ENCODE measurements at places on chromosomes 4 and X. TPM values are rescaled to one million over a fixed set of nuclear protein-coding genes. Genes with fewer than 3 reads are reported as not detected.

DNA sequence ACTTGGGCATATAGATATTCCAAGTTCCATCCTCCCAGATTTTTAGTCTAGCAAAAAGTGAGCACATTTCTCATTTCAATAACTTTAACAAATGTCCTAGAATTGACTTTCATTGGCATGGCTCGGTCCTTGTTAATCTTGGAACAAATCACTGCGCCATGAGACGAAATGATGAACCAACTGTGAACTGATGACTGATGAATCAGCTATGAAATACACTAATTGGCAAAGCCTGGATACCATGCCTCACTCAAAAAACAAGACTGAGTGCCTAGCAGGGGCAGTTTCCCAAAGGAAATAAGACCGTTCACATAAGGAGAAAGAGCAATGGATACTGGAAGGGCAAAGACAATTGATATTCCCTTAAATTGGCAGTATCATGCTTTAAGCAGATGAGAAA is 248.6 kb upstream of the VEGFC start:
- no peak for DNase-seq

GRCh38 chr4:8676676-8677075 is 84.1 kb downstream of the CPZ start:
- DNase-seq = no peak

GRCh38 chr4:52867163-52867562 is 5.0 kb downstream of the RASL11B start:
- DNase-seq = no peak

Gene NEIL3
- 0.10 TPM for total RNA-seq

GRCh38 chrX:118239913-118240698 is 105.8 kb upstream of the WDR44 start:
- peak; percentile 26 for DNase-seq

Gene MSN
- total RNA-seq = 91.2 TPM

Gene ZBED1
- 73.9 TPM for total RNA-seq

DNA sequence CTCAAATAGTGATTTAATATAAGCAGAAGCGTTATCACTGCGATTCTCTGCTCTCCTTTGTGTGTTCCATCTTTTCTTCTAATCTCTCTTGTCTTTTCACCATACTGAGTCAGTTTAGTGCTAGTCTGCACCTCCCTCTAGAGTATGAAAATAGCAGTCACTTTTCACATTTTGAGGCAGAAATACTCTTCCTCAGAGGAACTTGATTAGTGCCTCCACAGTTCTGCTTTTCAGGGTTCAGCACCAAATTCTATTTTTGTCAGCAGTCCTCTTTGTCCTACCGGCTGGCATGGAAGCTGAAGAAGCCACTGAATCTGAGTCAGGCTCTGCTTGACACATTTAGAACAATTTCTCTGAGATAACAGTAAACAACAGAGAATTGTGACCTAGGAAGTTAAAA is 49.7 kb upstream of the ANKRD17 start:
- DNase-seq = no peak

GRCh38 chrX:19137067-19137466 is 14.8 kb upstream of the ADGRG2 start:
- DNase-seq = no peak

DNA sequence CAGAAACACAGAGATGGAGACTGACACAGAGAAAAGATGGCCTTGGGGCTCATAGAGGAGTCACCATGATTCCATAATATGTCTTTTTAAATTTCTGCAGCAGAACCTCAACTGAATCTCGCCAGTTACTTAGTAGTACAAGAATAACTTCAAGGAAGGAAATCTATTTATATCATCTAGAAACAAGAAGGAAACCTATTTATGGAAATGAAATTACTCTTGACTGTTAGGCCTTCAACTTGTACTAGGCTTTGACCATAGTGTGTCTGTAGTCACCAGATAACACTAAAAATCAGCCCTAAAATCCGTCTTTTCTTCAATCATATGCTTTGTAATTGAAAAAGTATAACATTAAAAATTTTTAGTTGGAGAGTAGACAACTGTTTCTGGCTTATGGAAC is 740.4 kb downstream of the TRIML1 start:
- DNase-seq = no peak

DNA sequence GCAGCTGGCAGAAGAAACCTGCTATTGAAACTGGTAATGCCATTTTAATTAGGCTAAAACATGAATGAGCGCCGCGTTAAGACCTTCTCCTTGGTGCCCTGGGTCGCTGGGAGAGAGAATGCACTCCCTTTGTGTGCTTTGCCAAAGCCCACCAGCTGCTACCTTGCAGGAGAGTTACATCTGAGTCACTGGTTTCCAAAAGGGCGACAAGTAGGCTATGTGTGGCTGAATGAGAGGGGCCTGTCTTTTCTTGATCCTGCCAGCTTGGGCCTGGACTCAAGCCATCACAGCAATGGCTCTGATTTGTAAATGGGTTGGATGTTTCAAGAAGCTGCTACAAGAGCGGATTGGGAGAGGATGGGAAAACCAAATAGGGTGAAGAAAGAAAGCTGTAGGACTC is 81.5 kb downstream of the NHS start:
- DNase-seq = no peak

Gene SRPK3
- 43.6 TPM for total RNA-seq

- no peak for DNase-seq
Measured at GRCh38 chrX:129600981-129601424, 53.8 kb downstream of the APLN start.

Gene F8A1
- total RNA-seq = 30.6 TPM

DNA sequence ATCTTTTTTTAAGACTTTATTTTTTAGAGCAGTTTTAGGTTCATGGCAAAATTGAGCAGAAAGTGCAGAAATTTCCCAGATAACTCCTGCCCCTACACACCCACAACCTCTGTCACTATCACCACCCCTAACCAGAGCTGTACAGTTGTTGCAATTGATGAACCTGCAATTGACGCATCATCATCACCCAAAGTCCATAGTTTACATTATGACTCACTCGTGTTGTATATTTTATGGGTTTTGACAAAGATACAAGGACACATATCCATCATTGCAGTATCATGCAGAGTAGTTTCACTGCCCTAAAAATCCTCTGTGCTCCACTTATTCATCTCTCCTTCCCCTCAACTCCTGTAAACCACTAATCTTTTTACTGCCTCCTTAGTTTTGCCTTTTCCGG is 34.5 kb upstream of the WAS start:
- no peak for DNase-seq

GRCh38 chr4:71411981-71412380 is 73.2 kb downstream of the SLC4A4 start:
- DNase-seq = no peak

GRCh38 chr4:32140636-32141035 is 1420.5 kb downstream of the PCDH7 start:
- no peak for DNase-seq

- no peak for DNase-seq
Measured at GRCh38 chrX:54758114-54759055, 39.7 kb downstream of the ITIH6 start.

GRCh38 chr4:6834867-6835266 is 52.3 kb downstream of the KIAA0232 start:
- DNase-seq = no peak

- DNase-seq = no peak
Measured at GRCh38 chr4:10949039-10949733, 264.6 kb upstream of the CLNK start.

Gene HTN1
- not detected for total RNA-seq

DNA sequence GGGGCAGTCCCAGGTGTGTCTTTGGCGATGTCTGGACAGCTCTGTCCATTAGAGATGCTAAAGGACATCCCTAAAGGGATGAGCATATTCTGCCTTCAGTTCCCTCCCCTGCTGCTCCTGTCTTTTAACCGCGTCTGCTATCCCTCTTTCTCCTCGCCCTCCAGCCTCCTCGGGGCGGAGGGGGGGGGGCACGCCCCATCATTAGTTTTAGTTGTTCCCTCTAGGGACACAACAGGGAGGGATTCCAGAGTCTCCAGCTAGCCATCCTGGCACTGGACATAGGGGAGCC is 1.1 kb downstream of the MSL3 start:
- DNase-seq = no peak

All from left ventricle myocardium superior (tissue), 1 donor.